ENCODE measurements at places on chromosomes 12 and 14.
A peak's percentile ranks its signal among the peaks of the same experiment; 100 is the strongest.

- DNase-seq, result no peak
Measured at GRCh38 chr12:128969480-128970055, 116.3 kb downstream of the GLT1D1 start.

GRCh38 chr12:92561543-92561899, 141.3 kb upstream of the PLEKHG7 start:
- peak; percentile 69 for DNase-seq

- no peak for DNase-seq
Measured at GRCh38 chr12:112936927-112937326, 1.3 kb upstream of the OAS3 start.

DNA sequence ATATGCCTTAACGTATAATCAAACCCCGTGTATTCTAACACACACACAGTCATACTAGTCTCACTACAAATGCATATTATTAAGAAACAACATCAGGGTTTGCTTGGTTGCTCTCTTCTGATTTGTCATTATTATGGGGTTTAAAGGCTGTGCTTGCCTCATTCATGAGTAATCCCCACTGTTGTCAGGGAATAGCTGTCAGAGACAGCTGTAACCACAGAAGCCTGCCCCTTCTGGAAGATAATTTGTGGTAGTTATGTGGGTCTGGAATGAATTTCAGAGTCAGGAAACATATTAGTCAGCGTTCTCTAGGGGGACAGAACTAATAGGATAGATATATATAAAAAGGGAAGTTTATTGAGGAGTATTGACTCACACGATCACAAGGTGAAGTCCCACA, 456.9 kb upstream of the TMEM132C start:
- DNase-seq, result peak; percentile 98

DNA sequence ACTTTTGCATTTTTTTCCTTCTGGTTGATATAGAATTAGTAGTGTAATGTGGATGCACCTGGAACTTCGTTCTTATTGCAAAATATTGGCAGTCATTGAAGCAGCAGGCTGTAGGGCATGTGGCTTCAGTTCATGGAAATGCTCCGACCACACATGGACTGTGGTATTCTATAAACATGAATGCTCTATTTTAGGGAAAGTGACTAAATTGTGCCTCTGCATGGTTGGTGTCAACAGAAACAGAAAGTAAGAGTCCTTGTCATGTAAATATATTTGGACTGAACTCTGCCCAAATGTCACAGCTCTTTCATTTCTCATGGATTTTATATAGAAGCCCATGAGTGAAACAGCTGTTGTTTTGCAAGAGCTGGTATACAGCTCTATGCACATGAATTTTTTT, 917.0 kb downstream of the LRFN5 start:
- DNase-seq, result no peak

DNA sequence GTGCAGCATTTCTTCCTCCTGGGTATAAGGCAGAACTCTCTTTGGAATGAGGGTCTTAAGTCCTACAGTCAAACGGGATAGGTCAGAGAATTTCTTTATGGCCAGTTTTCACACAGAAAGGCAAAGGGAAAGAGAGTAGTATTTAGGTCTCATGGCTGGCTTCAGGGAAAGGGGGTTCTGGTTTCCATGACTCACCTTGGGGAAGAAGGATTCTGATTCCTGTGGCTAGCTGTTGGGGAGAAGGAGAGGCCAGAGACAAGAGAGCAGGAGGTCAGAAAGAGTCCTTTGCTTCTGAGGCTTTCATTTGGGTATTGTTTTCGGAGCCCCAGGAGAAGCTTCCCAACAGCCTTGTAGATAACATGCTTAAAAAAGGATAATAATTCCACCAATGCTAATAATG, 332.5 kb downstream of the NPAS3 start:
- no peak for DNase-seq

DNA sequence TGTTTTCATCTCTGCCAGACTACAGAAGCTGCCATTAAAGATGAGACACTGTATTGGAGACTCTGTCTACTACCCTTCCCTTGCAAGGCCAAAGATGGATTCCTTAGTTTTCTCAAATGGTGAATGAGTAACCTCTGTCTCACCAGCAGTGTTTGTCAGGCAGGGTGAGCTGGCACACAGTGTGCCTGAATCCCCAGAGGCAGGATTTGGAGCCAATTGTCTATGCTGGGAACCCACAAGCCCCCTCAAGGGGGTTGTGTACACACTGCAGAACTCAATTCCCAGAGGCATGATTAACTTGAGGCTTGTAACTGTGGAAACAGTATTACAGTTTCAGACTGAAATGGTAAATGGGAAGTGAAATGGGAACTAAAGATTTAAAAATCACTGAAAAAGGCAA, 136.8 kb upstream of the PTPRB start:
- peak; percentile 15 for DNase-seq

DNA sequence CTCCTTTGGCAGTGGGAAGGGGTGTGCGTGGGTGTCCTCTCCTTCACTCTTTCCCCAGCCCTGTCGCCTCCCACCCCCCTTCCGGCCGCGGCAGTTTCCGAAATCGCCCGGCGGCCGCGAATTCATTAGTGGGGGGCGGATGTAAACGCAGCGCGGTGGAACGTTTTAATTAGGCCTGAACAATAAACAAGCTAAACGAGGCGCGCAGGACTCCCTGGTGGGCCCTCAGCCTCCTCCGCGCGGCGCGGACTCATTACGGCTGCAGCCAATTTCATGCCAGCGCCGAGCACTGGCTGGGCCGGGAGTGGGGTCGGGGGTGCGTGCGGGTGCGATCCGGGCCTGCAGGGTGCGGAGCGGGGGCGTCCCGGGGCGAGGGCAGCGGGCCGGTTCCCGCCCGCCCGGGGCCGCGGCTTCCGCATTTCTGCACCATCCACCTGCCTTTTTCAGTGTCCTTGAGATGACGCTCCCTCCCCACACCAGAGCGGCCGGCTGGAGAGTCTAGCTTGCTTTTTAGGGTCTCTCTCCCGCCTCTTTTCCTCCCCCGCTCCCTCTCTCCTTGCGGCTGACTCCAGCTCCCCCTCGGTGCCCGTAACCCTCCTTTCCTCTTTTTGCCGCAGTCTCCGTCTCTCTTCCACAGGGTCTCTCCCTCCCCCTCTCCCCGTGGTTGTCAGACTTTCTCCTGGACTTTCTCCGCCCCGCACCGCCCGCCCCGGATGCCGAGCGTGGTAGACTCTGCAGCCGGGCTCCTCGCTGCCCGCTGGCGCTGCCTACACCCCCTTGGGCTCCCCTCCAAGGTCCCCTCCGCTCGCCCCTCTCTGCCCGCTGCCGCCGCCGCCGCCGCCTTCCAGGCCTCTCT, at the start of gene CISTR:
TSS of gene CISTR (minus strand) at position 644 of the 856 bp plus-strand sequence.
- DNase-seq, result no peak

DNA sequence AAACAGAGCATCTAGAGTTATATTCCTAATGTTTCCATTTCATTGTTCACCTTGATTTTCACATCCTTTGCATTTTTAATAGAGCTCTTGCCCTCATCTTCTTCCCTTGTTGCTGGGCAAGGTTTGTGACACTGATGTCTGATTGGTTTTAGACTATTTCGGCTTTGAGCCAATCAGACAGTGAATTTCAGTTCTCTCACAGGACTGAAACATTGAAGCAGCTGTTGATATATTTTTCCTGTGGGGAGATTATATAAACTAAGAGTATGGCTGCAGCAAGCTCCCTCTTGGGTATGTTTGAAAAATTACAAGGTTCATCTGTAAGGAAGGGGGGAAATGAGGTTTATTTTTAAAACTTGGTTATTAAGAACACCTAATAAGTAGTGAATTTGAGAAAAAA, 51.2 kb downstream of the ATF7IP start:
- peak; percentile 80 for DNase-seq

DNA sequence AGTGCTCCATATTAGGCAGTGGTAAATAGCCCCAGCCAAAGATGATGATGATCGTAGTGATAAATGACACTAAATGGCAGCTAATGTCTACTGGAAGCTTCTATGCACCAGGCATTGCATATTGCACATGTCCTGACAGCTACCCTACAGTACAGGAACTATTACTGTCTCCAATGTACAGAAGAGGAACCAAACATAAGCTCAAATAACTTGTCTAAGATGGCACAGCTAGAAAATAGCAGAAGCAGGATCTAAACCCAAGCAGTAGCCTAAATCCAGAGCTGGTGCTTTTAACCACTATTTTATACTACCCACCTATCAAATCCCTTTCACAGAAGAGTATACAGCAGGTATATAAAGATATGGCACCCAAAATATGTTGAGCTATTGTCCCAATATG, 28.9 kb downstream of the ESR2 start:
- DNase-seq, result no peak

GRCh38 chr12:56487448-56488040, 417 bp downstream of the GLS2 start:
- no peak for DNase-seq

DNA sequence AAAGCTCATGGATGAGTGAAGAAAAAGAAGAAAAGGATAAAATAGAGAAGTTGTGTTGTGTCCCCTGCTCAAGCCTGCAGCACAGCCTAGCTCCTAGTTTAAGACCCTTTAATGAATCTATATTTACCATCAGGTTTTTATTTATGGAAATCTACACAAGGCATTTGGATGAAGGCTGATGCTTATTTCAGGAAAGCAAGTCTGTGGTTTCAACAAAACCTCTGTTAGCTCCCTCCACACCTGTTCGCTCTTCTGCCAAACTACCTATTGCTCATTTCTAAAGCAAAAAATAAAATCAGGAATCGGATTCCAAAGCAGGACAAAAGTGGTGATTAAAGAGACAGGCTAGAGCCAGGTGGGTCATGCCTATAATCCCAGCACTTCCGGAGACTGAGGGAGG, 18.9 kb upstream of the MAP3K9 start:
- DNase-seq, result no peak

- no peak for DNase-seq
Measured at GRCh38 chr12:121131941-121132341, 735 bp upstream of the P2RX7 start.

DNA sequence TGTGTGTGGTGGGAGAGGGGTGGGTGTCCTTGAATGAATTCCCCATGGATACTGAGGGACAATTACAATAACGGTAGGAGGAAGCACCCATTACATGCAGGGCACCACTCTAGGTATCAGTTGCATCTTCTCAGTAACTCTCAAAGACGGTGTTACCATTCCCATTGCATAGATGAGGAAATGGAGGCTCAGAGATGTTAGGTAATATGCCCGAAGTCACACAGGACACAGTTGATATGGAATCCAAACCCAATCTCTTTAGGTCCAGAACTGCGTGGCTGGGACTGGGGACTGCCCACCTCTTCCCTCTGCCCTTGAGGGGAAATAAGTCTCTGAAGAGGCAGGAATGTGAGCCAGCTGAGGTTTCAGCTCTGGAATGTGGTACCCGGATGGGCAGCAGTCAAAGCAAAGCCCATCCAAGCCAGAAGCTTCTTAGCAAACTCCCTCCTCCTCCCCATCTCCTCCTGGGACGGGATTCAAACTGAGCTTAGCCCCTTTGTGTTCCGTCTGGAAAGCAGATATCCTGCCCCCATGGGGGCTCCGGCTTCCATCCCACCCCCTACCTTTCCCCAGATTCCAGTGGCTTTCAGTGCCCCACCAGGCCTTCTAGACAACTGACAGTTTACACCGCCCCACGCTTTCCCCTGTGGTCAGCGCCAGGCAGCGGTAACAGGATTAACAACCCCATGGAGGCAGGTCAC, 187.5 kb downstream of the RBM19 start:
- DNase-seq, result no peak

GRCh38 chr14:103772078-103772712, 56.6 kb downstream of the ZFYVE21 start:
- DNase-seq, result no peak

DNA sequence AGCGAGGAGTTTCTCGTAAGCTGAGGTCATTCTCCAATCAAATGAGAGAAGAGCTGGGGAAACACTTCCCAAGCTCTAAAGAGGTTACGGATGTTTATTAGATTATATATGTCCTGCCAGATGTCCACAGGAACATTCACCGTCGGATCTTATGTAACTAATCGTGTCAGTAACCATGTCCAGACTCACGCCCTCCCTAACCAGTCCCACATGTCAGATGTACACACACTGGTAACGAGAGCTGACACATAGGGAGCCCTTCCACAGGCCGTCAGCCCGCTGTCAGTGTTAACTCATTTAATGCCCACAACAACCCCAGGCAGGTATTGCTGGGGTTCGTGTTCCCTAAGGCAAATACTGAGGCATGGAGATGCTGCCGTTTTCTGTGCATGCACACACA, 223.7 kb upstream of the RTL1 start:
- DNase-seq, result peak; percentile 2

- no peak for DNase-seq
Measured at GRCh38 chr12:57553343-57554202, 3.7 kb downstream of the KIF5A start.

DNA sequence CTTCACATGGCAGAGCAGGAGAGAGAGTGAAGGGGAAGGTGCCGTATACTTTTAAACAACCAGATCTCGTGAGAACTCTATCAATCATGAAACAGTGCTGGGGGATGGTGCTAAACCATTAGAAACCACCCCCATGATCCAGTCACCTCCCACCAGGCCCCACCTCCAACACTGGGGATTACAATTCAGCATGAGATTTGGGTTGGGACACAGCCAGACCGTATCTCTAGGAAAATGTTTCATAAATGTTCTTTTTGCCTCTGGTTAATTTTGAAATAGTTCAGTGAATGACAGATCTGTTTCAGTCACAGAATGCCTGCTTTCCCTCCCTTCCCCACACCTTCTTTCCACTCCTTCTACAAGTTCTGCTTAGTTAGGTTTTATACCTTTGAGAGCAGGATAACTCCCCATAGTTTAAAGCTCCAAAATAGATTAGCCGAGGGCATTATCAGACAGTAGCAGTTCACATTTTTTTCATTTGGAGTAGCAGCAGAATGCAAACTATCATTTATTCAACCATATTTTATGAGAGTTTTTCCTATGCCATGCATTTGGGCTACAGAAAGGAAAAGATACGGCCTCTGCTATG, 27.1 kb downstream of the PELI2 start:
- DNase-seq, result no peak

Data from fibroblast of skin of left quadriceps (primary cell).